Right forelimb (tissue), 1 donor: ENCODE measurements at places on chromosomes 4 and X.

DNA sequence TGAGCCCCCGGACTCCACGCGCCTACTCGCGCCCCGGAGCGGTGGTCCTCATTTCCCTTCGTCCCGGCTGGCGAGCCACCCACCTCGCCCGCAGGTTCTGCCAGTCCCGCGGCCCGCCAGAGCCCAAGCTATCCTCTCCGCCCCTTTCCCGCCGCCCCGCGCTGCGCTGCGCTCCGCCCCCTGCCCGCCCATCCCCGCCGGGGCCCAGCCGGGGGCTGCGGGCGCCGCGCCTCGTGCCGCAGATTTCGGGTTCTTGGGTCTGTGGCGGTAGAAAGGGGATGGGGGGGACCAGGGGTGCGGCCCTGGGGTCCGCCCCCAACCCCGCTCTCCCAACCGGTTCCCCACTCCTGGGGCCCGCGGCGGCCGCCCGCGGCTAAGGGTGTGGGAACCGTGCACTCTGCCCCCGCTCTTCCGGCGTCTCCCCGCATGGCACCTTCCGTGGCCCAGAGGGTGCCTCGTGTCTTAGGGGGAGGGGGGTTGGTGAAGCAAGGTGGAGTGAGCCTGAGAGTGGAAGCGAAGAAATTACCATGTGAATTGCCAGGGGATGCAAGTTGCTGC lies 650.8 kb upstream of the DIPK2B start:
- DNase-seq: peak; percentile 41

GRCh38 chrX:113548308-113549015 lies 707.8 kb upstream of the AMOT start:
- no peak for DNase-seq

DNA sequence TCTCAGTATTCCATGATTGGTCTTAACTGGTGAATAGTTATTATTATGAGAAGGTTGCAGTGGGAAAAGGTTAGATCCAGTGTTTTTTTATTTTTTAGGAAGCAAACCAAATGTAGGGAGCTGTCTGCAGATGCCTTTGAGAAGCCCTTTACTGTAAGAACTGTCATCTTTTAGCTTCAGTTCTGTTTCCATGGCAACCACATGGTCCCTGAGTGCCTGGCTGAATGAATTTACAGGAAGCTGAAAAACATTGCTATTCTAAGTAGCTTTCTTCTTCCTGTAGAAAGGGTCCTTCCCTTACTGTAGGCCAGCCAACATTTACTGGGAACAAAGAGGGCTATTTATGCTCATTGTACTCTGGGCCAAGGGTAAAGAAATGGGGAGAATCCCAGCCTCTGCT lies 103.3 kb downstream of the DCLK2 start:
- DNase-seq: no peak

GRCh38 chr4:78588894-78589545 lies 37.5 kb downstream of the ANXA3 start:
- DNase-seq: no peak

DNA sequence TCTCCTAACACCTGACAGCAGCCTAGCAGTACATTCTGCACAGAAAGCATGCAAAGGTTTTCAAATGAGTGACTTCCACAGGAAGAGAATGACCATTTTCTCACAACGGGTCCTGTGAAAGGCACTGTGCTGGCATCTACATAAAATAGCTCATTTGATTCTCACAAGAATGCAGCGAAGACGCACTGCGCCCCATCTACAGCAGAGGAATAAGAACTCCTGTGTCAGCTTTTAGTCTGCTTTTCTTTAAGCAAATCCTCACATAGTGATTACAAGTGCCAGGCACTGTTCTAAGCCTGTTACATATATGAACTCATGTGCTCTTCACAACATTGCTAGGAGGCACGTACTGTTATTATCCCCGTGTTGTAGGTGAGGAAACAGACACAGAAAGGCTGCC lies 62.5 kb downstream of the AFAP1 start:
- no peak for DNase-seq

DNA sequence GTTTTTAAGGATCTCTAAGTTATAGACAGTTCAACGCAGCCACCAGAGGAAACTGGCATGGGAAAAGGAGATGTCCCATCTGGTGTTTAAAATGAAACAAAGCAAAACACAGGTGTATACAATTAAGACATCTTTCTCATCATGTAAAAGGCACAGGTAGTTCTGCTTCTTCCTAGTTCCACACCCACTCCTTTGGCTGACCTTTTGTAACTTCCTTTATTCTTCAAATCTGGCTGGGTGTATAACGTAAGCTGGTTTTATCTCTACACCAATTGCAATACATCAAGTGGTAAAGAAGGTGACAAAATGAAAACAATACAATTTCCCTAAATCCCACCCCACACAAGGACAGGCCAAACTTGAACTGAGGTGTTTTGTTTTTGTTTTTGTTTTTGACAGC lies 27.3 kb upstream of the FBXW7 start:
- no peak for DNase-seq

DNA sequence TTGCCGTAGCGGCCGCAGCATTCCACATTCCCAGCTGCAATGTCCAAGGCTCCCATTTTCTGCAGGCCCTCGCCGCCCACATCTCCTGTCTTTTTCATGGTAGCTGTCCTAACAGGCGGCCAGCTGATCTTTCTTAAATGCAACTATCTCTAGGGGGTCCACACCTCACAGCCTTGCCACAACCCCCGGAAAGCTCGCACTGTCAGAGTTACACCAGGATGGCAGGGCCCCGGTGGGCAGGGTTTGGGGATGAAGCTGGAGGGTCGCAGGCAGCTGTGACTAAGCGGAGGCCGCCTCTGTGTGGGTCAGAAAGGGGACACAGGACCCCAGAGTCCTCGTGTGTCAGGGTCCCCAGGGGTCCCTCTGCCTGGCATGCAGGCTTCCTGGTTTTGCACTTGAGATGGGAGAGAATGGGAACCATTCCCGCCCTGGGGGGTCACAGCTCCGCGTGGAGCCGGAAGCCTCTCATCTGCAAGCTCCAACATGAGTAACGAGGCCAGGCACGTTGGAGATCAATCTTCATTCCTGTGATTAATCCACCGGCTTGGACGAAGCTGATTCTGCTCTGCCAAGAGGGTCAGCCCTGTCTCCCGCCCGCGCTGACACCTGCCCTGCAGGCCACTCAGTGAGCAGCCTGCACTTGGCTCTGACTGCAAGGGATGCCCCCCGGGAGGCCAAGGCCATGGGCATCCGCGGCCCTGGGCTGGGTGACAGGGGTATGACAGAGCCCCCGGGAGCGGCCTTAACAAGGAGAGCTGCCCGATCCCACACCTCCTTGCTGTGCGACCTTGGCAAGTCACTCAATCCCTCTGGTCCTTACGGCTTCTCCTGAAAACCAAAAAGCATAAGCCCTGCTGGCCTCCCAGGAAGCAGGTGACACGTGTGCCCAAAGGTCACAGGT lies 97.9 kb downstream of the ADRA2C start:
- DNase-seq: peak; percentile 17

DNA sequence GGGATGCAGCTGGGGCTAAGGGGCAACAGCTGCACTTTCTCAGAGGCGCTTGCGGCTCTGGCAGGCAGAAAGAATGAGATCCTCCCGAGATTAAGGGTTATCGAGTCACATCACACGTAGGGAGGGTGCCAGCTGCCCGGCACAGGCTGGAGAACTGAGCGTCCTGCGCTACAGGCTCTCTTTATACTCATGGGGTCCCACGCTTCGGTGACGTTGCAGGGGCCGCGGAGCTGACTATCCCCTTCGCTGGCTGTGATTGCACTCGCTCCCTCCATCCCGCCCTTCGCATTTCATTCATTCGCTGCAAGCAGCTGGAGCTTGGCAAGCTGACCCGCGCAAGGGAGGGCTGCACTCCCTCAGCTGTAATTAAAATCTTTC lies at the start of gene TACR3:
Gene TACR3, minus strand, starts transcription at position 156 of the 378 bp plus-strand sequence. CDS start 310 bp downstream, outside the sequence.
- peak; percentile 63 for DNase-seq

GRCh38 chrX:136045008-136045407 lies 59.8 kb downstream of the SLC9A6 start:
- DNase-seq: no peak

GRCh38 chrX:68307769-68308168 lies 125.5 kb downstream of the OPHN1 start:
- DNase-seq: no peak

DNA sequence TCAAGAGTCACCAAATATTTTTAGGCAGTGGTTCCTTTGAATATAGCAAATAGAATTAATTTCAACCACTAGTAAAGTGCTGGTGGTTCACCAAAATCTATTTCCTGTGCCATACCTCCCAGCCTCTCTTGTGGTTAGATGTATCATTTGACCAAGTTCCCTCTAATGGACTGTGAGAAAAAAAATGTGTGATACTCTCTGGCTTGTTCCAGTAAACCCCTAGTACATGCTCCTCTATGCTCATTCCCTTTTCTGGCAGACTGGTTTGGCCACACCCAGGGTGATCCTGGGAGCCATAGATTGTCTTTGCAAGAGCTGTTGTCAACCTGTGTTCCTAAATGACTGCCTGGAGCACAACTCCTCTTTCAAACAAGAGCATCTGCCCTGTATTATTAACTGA lies 109.5 kb downstream of the FRAS1 start:
- no peak for DNase-seq

GRCh38 chr4:93831716-93832496 lies 3.4 kb downstream of the ATOH1 start:
- DNase-seq: no peak

- DNase-seq: no peak
These were observed 54.4 kb upstream of the BMP2K start for GRCh38 chr4:78721747-78722146.

GRCh38 chr4:152585023-152585441 lies 49.1 kb upstream of the FBXW7 start:
- no peak for DNase-seq

GRCh38 chr4:98945297-98945850 lies 16.4 kb upstream of the EIF4E start:
- no peak for DNase-seq
